ENCODE measurements at places on chromosomes 7 and 10.

DNA sequence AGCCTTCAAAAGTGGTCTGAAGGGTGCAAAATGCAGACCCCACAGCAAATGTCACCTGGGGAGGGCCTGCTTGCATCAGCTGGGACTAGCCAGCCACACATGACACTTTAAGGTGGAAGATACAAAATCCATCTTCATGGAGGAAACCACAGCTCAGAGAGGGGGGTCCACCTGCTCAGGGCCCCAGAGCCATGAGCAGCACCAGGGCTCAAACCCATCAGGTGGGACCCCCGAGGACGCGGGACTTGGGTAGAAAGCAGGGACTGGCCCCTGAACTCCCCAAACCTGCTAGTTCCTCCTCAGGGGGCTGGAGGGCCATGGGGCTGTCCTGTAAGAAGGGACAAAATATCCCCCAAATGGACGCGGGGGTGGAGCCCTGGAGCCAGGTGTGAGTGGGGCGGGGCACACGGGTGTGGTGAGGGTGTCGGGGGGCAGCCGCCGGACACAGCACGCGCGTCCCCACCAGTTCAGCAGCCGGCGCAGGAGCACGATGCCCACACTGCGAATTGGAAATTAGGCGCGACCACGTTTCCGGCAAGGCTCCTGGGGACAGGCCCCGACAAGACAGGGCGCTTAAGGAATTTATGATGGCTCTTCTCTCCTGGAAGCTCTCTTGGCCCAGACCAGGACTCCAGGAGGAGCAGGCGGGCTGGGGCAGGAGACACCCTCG is 8.0 kb downstream of the PDGFA start:
- no peak for DNase-seq

DNA sequence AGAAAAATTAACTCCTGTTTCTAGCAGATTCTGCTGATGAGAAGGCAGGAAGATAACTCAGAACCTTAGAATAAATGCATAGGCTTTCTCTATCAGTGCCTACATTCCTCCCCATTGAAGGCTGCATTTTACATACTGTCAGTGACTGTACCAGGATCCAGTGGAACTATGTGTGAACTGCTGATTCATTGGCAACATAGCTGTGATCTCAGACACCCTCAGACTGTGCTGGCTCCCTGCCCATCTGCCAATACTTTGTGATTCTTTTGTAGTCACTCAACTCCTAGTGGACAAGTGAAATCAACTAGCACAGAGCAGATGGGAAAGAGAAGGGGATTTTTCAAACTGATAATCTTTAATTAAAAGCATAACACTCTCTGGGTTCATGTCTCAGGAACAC is 375.8 kb downstream of the MDFIC start:
- DNase-seq: no peak

DNA sequence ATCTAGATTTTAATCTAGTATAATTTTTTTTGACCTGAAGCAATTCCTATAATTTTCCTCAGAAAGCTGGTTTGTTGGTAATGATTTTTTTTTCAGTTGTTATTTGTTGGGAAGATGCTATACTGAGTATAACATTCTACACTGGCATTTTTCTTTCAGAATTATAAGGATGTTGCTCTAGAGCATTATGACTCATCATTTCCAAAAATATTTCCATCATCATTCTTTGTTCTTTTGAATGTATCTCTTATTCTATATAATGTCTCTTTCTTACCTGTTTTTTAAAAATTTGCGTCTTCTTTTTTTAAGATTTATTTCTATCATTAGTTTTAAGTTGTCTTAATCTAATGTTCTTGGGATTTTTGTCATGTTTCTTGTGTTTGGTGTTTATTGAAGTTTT is 356.5 kb upstream of the KCND2 start:
- no peak for DNase-seq

DNA sequence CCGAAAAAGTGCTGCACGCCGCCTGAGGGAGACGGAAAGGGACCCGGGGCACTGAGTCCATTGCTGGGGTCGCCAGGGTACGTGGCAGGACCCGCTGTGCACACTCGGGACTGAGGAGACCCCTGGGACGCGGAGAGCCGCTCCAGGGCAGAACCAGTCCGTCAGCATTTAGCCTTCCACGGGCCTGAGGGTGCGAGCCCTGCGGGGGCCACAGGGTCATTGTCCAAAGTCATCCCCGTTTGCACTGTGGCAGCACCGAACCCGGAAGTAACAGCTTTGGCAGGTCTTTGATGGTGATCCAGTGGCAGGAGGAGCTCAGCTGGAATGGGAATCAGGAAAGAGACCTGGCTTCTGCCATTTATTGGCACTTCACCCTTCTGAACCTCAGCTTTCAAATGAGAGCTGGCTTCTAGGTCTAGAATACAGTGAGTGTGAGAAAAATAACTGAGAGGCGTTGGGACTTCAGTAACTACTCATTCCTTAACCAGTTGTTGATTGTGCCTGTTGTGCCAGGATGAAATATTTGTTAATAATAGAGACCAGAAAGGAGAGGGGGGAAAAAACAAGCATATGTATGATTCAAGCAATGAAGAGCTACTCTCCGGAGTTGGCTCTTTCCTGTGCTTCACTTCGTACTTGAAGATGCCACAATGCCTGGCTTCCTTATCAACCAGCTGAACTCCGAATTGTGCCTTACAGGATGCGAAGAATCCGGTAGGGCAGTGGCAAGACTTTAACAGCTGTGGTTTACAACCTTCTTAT is 811 bp upstream of the ARHGAP12 start:
- DNase-seq: no peak

- peak; percentile 65 for DNase-seq
These were observed 558.9 kb upstream of the MGMT start for GRCh38 chr10:128908099-128908498.

- DNase-seq: no peak
These were observed 97.6 kb upstream of the ITGB1 start for GRCh38 chr10:33055625-33056024.

DNA sequence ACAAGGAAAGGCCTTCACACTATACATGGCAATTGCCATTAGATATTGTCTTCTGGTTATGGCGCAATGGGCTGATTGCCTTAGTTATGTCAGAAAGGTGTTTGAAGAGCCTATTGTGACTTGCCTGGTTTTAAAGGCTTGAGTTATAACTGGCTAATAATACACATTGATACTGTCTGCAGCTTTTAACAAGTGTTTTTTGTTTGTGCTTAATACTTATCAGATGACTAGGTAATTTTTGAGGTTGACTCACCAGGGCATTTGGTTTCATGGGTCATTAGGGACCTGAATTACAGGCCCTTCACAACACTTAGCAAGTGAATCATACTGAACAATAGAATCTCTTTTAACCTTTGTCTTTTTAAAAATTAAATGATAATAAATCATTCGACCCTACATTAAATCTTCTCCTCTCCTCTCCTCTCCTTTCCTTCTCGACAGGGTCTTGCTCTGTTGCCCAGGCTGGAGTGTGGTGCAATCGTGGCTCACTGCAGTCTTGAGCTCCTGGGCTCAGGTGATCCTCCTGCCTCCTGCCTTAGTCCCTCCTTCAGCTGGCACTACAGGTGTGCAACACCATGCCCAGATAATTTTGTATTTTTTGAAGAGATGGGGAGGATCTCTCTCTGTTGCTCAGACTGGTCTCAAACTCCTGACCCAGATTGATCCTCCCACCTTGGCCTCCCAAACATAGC is 196.3 kb downstream of the JCAD start:
- DNase-seq: no peak

GRCh38 chr7:88206254-88206653 is 13.6 kb downstream of the SRI start:
- DNase-seq: no peak

DNA sequence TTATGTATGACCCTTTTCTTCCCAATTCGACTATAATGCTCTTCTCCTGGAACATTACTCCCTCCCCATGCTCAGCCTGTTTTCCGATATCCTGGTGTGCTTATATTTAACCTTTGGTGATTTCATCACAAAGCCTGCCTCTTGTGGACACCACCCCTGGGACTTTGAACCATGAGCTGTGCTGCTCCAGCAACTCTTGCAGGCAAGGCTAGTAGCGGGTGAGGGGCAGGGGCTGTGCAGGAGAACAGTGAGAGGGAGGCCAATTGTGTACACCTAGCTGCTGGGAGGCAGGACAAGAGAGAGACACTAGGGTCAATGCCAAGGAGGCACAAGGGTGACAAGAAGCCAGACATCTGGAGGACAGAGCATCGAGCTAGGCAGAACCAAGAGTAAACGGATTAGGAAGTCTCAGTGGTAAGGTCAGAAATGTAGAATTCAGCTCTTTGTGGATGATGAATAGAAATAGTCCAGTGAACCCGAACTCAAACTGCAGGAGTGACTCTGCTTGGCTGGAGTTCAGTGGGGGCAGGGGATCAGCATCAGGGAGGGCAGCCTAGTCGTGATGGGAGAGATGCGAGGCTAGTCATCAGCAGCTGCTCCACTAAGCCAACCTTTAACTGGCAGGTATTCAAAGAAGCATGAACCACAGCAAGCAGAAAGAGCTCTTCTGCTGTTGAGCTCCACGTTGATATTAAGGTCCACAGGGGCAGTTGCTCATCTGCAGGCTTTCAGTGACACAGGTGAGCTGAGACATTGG is 31.0 kb upstream of the MKI67 start:
- DNase-seq: no peak

DNA sequence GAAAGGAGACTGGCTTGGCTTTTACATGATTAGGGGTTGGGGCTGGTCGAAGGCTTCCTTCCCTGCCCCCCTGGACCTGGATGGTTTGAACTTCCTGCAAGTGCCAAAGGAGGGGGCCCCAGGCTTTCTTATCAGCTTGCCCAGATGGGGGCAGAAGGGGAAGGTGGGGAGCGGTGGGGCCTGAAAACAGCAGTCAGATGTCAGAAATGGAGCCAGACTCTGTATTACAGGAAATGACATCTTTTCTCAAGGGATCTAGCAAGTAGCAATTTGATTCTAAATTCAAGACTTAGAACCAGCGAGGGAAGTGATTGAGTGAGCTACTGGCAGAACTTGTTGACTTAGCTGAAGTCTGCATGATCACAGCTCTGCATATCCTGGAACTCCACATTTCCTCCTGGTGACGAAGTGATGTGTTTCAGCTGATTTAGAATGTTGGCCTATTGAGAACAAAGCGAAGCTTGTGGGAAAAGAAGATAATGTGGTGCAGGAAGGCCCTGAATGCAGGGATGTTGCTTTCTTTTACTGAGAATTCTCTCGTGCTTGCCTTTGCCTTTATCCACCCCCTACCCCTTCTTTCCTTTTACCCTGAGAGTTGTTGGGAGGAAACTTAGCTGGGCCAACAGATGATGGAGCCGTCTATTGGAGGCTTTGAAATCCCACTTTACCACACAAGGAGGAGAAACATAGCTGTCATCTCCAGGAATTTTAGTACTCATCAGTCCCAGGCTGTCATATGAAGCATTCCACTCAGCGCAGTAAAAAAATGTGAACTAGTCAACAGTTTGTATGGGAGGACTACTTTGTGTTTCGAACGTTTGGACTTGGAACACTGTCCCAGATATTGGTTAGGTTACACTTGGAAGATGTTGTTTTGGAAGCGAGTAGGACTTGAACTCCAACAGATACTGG is 43.2 kb downstream of the CCNY start:
- DNase-seq: peak; percentile 57

GRCh38 chr7:5421714-5422395 is 1.8 kb downstream of the TNRC18 start:
- DNase-seq: no peak

DNA sequence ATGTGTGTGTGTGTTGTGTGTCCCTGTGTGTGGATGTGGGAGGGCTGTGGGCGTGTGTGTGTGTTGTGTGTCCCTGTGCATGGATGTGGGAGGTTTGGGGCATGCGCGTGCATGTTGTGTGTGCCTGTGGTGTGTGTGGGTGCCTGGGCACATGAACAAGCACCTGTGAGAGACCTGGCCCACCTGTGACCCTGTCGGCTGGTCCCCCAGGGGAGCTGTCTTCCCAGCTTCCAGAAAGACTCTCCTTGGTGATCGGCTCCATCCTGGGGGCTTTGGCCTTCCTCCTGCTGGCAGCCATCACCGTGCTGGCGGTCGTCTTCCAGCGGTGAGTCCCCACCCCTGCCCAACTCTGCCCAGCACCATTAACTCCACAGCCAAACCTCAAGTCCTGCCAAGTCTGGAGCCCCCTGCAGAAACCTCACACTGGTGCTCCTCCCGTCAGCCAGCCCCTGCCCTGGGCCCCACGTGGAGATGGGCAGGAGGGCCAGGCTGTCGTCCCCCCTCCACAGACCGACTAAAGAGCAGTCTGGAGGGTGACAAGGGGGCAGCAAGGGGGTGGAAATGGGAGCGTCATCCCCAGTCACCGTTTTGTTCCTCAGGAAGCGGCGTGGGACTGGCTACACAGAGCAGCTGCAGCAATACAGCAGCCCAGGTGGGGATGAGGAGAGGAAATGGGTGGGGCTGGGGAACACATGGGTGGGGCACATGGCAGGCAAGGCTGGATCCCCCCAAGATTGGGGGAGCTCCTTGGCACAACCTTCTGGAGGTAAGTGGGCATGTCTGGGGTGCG is 12.7 kb downstream of the EPHB6 start:
- no peak for DNase-seq

DNA sequence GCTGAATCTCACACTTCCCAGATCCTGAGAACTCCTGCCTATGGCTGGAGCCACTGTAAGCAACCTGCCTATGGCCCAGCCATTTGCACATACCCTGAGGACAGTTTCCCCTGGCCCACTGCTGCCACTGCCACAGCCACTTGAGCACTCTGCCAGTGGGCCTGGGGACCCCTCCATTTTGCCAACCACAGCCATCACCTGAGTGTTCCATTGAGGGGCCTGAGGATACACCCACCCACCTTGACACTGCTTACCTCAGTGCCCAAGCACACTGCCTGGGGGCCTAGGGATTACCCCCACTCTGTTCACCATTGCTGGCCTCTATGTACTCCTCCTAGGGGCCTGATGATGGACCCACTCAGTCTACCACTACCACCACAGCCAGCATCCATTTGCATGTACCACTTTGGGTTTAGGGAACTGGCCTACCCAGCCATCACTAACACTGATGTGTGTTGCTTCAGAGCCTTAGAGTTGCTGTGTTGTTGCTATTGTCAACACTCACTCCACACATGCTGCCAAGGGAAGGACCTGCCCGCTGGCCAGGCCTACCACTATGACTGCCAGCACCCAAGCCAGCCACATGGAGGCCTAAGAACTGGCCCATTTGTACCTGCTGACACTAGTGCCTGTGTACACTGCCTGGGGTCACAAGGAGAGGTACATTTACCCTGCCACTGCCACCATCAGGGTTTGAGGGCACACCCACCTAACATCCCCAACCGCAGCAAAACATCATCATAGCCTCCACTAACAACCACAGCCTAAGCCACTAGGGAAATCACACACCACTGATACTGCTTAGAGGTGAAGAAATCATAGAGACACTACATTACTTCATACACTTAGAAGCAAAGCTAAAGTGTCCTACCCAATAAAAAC is 45.9 kb upstream of the ANTXRL start:
- DNase-seq: no peak

DNA sequence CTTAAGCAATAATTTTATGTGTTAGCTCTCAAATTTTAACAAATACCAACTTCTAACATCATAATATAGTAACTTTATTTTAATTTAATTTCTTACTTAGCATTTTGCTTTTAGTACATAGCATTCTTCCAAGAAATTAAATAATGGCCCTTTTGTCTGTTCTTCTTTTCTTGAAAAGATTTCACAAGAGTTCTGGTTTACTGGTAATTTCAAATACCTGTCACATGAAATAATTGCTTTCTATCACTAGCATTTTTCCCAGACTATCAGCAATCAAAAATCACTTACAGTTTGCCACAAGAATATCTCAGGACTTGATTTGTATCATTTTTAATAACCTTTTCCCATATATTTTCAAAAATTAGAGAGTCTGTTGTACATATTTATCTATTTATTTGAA is 193.0 kb downstream of the CACNA2D1 start:
- DNase-seq: no peak
